Daoy (cell line): ENCODE measurements at places on chromosomes 3 and 15. TPM values are rescaled to one million over a fixed set of nuclear protein-coding genes. Genes with fewer than 3 reads are reported as not detected.

DNA sequence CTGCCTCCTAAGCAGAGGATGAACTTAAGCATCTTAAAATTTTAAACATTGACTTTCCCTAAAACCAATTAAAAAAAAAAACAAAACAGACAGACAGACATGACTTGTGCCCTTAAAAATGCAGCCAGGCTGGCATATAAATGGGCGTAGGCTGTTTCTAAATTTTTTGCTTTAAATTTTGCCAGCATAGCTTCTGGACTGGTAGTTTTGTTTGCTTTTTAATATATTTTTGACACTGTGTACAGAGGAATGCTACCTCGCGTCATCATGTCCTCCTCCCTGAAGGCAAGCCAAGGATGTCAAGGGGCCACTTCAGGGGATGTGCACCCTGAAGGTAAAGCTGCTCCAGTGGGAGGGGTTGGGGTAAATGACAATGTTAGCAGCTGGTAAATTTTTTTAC lies 134.8 kb downstream of the PGPEP1L start:
- DNase-seq = no peak

The ZNF80 gene
- not detected in 2 replicates for total RNA-seq

GRCh38 chr3:96863129-96863740 lies 48.8 kb downstream of the EPHA6 start:
- no peak for DNase-seq

GRCh38 chr3:137217733-137218132 lies 259.9 kb downstream of the IL20RB start:
- no peak for DNase-seq

GRCh38 chr3:50167069-50167840 lies 12.1 kb downstream of the SEMA3F start:
- DNase-seq = peak; percentile 55

DNA sequence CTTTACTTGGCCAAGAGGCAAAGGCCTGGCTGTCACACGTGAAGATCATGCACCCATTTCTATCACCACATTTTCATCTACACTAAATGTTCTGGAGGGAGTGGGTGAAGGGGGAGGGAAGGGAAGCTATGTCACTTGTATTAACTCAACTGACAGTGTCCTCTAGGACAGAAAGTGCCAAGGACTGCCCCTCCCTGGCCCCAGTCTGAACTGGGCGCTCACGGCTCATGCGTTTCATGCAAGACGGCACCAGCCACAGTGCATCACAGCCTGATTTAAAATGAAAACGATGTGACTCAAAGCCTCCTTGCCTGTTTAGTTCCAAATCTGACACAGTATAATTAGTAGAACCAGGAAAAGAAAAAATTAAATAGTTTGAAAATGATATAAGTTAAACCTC lies 20.8 kb upstream of the RAD18 start:
- DNase-seq = no peak

GRCh38 chr3:32460031-32460749 lies 42.5 kb downstream of the CMTM6 start:
- no peak for DNase-seq

DNA sequence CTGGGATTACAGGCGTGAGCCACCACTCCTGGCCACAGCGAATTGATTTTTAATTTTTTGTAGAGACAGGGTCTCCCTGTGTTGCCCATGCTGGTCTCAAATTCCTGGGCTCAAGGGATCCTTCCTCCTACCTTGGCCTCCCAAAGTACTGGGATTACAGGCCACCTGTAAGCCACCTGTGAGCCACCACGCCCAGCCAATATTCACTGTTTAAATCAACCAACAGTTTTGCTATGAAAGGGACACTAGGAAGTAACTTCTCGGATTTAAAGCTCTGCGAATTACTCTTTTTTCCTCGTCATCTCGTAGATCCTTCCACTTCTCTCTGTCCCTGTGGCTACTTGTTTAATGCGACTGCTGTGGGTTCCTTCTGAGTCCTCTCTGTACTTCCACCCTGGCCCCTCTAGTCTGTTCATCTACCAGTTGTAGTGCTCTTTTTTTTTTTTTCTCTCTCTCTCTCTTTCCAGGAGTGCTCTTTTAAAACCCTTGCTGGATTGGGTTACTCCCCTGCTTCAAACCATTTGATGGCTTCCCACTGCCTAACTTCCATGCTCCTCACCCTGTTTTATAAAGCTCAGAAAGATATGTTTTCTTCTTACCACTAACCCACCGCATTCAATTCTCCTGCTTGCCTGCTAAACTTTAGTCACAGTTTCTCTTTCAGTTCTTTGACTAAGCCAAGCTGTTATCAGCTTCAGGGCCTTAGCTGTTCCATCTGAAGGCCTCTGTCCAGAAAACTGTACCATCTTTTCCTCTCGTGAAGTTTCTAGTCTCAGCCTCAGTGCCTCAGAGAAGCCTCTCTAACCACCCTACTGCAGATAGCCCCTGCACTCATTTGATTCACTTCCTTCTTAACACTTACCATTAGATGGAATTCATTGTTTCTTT lies 12.4 kb downstream of the RTF1 start:
- DNase-seq = no peak

The SLC27A2 gene
- 1.1 and 1.3 TPM in 2 replicates for total RNA-seq

GRCh38 chr3:150150633-150151032 lies 179.9 kb upstream of the PFN2 start:
- DNase-seq = no peak

DNA sequence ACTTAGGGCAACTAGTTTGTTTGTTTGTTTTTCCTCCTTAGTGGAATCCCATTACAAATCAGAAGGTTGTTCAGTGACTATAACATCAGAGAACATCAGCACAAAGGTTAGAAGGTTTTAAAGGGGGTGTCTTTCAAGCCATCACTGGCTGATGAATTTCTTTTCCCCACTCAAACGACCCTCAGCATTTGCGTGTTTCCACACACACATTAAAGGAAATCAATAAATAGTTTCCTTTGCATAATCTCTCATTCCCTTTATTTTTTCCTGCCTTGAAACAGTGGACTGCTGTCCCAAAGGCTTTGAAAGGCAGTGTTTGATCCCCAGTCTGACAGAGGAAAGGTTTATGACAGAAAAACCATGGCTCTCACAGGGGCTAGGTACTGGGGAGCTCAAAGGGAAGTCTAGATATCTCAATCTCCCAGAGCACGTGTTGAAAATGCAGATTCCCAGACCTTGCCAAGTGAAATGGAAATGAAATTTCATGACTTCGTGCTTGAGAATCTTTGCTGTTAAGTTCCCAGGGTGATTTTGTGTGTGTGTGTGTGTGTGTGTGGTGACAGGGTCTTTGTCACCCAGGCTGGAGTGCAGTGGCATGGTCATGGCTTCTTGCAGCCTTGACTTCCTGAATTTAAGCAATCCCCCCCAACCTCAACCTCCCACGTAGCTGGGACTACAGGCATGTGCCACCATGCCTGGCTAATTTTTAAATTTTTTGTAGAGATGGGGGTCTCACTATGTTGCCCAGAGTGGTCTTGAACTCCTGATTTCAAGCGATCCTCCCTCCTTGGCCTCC lies 2.2 kb upstream of the INTS14 start:
- no peak for DNase-seq

The SNRK gene
- total RNA-seq = 8.5 and 9.0 TPM in 2 replicates

The SMCO1 gene
- not detected in 2 replicates for total RNA-seq

The CERS3 gene
- total RNA-seq = not detected in 2 replicates

The ESYT3 gene
- 0.34 and 0.68 TPM in 2 replicates for total RNA-seq

DNA sequence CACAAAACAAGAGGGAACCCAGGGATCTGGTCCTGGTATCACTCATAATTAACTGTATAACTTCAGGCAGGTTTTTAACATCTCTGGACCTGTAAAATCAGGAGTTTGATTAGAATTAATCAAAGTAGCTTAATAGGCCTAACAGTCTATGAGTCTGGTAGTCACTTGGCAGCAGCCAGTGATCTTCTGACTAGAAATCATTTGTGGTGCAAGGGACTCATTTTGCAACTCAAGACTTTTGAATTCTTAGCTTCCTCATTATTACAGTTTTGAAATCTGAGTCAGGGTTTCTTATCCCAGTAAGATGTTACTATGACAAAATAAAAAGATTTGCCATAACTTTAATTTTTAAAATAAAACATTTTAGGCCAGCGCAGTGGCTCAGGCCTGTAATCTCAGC lies 70.8 kb downstream of the TMCC1 start:
- DNase-seq = no peak

- no peak for DNase-seq
Measured at GRCh38 chr3:58719684-58720083, 53.1 kb upstream of the FAM3D start.
